ENCODE measurements at places on chromosomes 16 and 17.
A peak's percentile ranks its signal among the peaks of the same experiment; 100 is the strongest.

DNA sequence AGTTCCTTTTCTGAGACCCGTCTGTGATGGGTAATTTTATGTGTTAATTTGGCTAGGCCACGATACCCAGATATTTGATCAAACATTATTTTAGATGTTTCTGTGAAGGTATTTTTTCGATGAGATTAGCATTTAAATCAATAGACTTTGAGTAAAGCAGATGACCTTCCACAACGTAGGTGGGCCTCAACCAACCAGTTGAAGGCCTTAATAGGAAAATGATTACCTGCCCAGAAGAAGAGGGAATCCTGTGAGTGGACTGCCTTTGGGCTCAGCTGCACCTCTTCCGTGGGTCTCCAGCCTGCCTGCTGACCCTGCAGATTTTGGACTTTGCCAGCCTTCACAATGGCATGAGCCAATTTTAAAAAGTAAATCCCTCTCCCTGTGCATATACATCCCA is 61.6 kb upstream of the WSB1 start:
- no peak for DNase-seq

DNA sequence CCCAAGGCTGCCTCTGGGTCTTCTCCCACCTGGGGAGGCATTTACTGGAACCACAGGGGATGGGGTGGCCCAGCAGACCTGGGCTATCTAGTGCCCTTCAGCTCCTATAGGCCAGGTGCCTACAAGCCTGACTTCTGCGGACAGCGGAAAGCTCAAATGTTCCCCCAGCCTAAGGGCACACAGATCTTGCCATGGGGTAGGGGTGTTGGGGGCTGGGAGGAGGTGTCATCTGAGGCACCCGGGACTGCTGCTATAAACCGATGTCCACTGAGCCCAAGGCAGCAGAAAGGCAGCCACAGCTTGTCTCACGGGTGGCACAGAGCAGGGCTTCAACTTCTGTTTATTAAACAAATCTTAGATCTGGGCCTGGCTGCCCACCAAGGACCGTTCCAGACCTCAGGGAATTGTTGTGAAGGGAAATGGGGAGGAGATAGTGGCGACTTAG is 3.6 kb downstream of the MYO1C start:
- no peak for DNase-seq

DNA sequence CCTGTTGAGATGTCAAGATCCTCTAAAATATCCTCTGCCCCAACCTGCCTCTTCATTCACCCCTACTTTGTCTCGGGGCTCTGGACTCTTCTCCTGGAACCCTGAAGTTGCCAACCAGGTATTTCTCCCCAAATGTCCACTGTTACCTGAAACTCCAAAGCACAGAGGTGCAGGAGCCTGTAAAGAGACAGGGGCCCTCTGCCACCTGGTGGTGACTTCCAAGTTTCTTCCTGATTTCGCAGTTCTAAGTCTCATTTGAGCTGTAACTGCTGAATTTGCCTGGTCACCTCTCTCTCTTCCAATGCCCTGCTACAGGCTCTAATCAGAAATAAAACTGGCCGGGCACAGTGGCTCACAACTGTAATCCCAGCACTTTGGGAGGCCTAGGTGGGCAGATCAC is 77.1 kb upstream of the RCVRN start:
- no peak for DNase-seq

- DNase-seq, result no peak
These were observed 297.5 kb downstream of the CA10 start for GRCh38 chr17:51860954-51861561.

GRCh38 chr16:77732241-77732946 is 10.1 kb downstream of the NUDT7 start:
- DNase-seq, result no peak

DNA sequence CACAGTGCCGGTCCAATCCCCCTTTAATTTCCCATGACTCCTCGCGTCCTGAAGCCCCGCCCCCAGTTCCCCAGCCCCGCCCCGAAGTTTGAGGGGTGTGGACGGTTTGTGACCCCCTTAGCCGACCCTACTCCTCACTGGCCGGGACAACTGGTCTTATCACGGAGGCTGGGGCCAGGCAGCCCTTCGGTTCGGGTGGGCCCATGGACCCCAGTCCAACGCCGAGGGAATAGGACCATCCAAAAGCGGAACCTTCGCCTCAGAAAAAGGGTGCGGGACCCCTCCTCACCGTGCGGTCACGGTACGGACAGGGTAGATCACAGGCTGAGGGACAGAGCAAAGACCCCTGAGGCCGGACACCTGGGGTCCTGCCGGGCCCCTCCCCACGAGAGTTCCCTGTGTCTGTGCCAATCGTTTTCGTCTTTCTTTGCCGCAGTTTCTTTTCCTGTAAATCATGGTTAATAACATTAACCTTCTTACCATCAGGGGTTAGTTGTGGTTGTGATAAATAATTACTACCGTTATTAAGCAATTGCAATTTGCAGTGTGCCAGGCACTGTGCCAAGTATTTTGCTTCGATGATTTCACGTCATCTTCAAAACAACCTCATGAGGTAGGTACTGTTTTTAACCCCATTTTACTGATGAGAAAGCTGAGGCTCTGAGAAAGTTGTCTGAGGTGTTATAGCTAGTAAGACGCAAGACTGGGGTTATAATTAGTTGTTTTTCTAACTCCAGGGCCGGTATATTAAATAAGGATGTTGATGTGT is 543 bp downstream of the TMUB2 start:
- no peak for DNase-seq

- no peak for DNase-seq
These were observed 43.4 kb upstream of the ICAM2 start for GRCh38 chr17:64063766-64064224.

- DNase-seq, result no peak
These were observed 6.7 kb upstream of the EVI2A start for GRCh38 chr17:31328160-31328535.

DNA sequence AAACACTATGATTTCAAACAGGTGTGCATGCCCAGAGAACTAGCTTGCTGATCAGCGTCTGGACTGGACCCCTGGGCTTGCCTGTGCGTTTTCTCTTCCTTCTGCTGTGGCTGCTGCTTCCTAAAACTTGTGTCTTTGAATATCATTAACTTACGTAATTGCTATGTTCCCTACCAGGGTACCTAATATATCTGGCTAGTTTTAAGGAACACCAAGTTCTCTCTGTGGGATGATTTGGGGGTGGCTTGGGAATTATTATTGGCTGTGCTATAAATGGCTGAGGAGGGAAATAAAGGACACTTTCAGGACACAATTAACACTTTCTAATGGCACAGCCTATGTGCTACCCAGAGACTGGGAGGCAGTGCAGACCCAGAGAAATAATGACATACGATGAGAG is 606.0 kb upstream of the RBFOX1 start:
- DNase-seq, result no peak

DNA sequence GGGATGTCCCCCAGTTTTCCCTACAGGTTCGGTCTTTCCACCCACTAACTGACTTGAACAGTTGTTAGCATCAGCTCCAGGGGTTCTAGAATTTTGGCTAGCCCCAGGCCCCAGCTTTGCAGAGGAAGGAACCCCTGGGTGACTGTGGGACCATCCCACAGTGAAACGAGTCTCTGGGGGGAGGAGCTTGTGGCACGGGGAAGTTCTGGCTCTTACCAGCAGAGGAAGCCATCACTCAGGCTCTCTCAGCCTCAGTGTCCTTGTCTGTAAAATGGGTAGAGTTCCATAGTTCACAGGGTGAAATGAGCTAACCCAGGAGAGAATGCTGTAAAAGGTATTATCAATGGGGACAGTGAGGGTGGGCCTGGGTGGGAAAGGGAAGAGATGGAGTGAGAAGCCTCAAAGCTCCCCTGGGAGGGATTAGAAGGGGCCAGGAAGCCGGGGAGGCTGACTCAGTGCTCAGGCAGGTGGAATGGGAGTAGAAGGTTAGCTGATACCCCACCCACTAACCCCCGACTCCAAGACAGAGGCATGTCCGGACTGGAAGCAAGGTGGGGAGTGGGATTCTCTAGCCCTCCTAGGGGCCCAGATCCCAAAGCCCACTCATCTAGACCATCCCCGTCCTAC is 30.9 kb upstream of the CDC42EP4 start:
- DNase-seq, result peak; percentile 31

DNA sequence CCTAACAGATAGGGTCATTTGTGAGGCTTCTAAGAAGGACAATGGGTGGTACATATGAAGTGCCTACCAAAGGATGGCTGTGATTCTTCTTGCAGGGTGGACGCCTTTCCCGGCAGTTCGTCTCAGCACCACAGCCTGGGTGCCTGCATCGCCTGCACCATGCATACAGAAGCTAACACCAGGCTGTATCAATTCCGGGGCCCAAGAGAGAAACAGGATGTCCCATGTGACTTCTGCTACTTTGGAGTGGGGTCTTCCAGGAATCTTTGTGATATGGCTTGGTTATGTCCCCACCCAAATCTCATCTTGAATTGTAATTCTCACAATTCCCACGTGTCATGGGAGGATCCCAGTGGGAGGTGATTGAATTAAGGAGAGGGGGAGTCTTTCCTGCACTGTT is 251.6 kb upstream of the TNRC6C start:
- DNase-seq, result no peak

GRCh38 chr17:68462381-68463210 is 5.3 kb upstream of the WIPI1 start:
- DNase-seq, result peak; percentile 62

DNA sequence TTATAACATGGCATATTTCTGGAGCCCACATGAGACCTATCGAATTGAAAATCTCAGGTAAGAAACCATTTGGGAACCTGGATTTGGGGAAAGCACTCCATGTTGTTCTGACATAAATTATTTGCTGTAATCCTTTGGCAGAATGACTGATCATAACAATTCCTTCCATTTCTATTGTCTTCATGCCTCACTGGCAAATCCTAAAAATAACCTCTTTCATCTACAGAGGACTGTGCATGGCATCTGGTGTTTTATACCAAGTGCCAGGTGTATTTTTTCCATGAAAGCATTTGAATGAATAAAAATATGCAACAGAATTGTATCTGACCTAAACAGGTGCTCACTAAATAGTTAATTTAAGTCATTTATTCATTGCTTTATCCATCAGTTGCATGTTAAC is 33.7 kb upstream of the COQ7 start:
- DNase-seq, result no peak

GRCh38 chr17:7426896-7427489 is 1.6 kb downstream of the SPEM2 start:
- no peak for DNase-seq

- DNase-seq, result no peak
These were observed 87.9 kb downstream of the AIPL1 start for GRCh38 chr17:6346986-6347385.

GRCh38 chr16:4693956-4694641 is 737 bp downstream of the NUDT16L1 start:
- DNase-seq, result no peak

DNA sequence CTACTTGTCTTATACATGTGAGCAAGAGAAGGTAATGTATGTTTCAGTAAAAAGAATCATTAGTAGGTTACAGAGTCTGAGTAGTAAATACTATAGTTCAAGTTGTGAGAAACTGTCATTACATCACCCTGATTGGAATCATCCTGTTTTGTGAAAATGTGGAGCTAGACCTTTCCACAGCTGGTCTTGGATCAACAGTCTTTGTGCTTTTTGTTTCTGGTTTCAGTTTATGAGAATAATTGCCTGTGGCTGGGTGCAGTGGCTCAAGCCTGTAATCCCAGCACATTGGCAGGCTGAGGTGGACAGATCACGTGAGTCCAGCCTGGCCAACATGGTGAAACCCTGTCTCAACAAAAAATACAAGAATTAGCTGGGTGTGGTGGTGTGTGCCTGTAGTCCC is 19.7 kb upstream of the SHISA9 start:
- no peak for DNase-seq

DNA sequence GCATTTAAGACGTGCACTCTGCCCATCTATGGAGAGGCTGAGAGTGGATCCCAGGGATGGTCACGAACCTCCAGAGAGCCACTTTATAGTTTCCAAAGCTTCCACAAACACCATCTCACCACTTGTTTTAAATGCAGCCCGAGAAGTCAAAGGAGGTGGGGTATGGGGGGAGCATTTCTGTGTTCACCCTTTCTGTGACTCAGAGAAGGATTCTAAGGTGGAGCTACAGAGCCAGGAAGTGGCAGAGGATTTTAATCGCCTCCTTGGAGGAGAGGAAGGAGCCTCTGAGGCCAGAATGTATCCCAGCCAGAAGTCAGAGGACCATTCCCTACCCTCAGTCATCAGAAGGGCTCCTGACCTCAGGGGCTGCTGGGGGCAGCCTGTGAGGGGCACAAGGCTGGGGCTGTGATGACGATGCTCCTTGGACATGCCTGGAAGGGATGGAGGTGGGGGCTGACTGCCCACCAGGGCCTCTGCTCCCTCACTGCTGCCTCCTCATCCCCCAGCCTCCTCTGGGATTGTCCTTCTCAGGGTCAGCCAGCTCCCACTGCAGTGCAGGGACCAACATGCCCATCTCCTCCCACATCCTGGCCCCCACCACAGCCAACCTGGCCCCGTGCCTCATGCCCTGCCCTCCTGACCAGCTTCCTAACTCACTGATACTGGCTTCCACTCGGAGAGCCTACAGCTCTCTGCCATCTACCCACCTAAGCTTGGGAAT is 2.8 kb downstream of the XYLT2 start:
- DNase-seq, result no peak

GRCh38 chr17:18041776-18042175 is 2.6 kb downstream of the GID4 start:
- no peak for DNase-seq

GRCh38 chr17:34464812-34465211 is 101.8 kb upstream of the CCL1 start:
- DNase-seq, result no peak

DNA sequence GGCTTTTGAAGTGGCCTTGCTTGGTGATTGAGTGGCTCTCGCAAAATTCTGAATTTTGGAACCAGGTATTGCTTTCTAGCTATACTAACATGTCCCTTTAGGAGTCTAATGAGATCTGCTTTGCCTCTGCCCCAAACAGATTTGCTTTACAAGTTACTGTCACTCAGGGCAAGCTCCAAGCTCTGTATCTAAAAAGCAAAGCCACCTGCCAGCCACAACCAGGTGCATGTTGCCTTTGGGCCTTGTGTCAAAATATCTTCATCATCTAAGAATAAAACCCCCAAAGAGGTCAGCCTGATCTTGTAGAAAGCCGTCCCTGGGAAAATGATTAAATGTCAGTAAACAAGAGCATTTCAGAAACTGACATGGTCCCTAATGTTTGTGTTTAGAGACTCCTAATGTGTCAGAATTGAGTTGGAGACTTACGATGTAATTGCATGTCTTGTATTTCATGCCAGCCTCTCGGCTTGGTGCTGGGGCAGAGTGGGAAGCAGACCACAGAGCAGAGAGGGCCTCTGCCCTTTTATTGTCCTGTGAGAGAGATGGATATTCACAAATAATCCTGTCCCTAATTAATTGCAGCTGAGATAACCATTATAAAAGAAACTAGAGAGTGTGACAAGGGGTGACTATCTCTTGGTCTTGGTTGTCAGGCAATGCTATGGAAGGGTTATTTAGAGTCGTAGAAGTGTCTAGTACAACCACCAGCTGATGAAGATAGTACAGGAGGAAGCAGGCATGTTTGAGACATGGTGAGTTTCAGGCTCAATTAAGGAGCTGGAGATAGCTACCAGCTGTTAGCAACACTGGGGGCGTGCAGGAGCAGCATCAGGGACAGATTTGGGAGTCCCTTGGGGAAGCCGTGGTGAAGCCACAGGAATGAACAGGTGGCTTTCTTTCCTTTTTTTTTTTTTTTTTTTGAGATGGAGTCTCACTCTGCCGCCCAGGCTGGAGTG is 90.7 kb downstream of the PITPNC1 start:
- no peak for DNase-seq

- DNase-seq, result no peak
These were observed 36.4 kb upstream of the CDH15 start for GRCh38 chr16:89135166-89135565.

Data from NCI-H1436 treated with DMSO at 0.1 percent for 48 hours (cell line).